Stomach (tissue), 19 donors: ENCODE measurements at places on chromosomes 6 and 20.

- DNase-seq: no peak
- no peaks in the 10 kb centered on the region for H3K27me3 ChIP-seq
- H3K4me3 ChIP-seq: no peak overlapping the region
- H3K4me1 ChIP-seq: peaks cover 5% of the 10 kb centered on the region
- no peak overlapping the region for H3K27ac ChIP-seq
Observed at GRCh38 chr20:10094566-10095173, 59.9 kb downstream of the ANKEF1 start.

DNA sequence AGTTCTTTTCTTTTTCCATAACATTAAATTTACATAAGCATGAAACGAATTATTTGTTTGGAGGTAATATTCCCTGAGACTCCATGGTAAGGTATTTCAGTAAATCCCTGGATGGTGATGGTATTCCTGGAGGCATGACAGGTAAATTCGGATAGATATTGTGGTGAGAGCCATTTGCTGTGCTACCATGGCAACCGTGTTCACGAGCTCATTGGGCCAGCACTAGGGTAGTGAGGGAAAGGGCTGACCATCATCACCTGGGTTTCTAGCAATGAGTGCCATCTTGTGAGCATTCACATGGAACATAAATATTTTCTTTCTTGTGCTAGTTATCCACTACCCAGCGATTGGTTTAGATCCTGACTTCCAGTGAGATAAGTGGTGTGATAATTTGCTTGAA is 51.9 kb upstream of the GNRH2 start:
- no peaks in the 10 kb centered on the region for H3K27me3 ChIP-seq
- no peak for DNase-seq
- H3K36me3 ChIP-seq: peaks cover 99% of the 10 kb centered on the region
- no peak overlapping the region for H3K4me3 ChIP-seq

DNA sequence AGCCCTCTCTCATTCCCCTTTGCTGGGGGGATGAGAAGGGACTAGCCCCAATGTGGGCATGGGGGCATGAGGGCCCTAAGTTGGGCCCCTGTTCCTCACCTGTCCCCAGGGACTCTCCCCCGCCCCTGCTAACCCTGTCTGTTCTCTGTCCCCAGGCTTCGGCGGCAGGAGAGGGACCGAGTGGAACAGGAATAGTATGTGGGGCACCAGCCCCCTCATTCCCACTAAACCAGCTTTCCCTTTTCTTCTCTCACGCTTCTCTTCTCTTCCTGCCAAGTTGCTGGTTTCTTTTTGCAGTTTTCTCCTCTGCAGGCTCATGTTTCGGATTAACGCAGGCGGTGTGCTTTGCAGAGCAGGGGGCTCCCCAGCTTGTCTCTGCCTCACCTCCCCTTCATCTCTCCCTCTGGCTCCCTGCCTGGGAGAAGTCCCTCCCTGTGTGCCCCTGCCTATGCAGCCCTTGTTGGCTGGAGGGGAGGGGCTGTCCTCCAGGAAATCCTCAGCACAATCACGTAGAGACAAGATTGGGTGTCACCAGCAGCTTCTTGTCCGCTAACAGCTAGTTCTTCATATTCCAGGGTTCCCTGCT is 7.9 kb downstream of the TMEM63B start:
- no peak for DNase-seq
- H3K27ac ChIP-seq: no peak overlapping the region
- H3K4me3 ChIP-seq: no peak overlapping the region

DNA sequence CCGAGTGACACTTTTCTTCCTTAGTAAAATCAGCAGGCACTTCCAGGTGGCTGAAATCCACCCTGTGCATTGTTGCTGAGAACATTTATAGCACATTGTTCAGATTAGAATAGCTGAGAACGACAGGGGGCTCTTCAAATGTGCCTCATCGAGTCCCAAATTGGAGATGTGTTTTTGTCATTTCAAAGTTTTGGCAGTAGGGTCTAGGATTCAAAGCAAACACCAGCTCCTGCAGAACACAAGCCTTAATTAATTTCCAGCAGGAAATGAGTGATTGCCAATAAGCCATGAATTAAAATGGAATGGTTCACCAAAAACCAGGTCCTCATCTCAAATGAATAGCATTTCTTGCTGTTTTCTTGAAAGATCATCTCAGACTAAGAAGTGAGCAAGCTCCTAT is 171.6 kb downstream of the PLCB1 start:
- no peak for DNase-seq
- no peaks in the 10 kb centered on the region for H3K36me3 ChIP-seq
- no peak overlapping the region for H3K27ac ChIP-seq
- no peak overlapping the region for H3K4me3 ChIP-seq

GRCh38 chr6:14824484-14825275 is 421.2 kb upstream of the JARID2 start:
- no peaks in the 10 kb centered on the region for H3K36me3 ChIP-seq
- H3K27me3 ChIP-seq: no peaks in the 10 kb centered on the region
- no peak overlapping the region for H3K4me3 ChIP-seq
- H3K4me1 ChIP-seq: no peaks in the 10 kb centered on the region

DNA sequence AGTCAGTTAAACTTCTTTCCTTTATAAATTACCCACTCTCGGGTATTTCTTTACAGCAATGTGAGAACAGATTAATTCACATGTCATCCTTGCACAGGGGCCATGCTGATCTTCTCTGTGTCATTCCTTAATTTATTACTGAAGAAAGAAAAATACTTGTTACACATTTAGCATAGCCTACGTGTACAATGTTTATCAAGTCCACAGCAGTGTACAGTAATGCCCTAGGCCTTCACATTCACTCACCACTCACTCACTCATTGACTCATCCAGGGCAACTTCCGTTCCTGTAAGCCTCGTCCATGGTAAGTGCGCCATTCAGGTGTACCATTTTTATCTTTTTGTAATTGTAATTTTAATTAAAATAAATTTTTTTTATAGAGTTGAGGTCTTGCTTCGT is 73.6 kb downstream of the RSPH3 start:
- no peaks in the 10 kb centered on the region for H3K36me3 ChIP-seq
- H3K4me1 ChIP-seq: no peaks in the 10 kb centered on the region
- DNase-seq: no peak
- no peak overlapping the region for H3K4me3 ChIP-seq
- H3K27me3 ChIP-seq: no peaks in the 10 kb centered on the region

DNA sequence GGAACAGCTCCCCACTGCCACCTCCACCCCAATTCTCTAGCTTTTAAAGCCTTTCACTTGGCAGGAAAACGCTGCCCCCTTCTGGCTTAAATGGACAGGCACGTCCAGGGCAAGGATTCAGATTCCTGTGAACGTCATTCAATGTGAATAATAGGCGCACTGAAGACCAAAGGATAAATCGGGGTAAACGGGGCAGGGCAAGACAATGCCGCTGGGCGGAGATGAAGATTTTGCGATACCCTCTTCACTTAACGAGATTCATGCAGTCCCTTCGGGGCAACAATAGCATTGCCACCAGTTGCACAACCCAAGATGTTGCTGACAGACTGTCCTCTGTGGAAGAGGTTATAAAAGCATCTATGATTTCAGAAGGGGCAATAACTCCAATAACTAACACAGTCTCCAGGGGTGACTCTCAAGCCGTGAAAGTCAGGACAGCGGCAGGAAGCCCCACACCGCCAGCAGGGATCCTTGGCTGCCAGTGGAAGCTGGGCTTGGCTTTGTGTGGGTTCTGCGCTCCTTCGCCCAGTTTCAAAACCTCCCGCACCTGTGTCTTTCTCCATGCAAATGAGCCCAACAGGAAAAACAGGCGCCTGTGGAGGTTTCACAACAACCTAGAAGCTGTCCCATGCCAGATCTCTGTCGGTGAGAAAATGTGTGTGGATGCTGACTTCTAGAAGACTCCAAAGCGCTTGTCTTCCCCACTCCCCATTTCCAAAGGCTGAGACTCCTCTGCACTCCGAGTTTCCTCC is 291.8 kb downstream of the BMP7 start:
- H3K4me1 ChIP-seq: no peaks in the 10 kb centered on the region
- no peak overlapping the region for H3K4me3 ChIP-seq
- peaks cover 53% of the 10 kb centered on the region for H3K27me3 ChIP-seq
- DNase-seq: peak; percentile 31
- no peaks in the 10 kb centered on the region for H3K36me3 ChIP-seq

- peaks cover 10% of the 10 kb centered on the region for H3K27me3 ChIP-seq
- no peak overlapping the region for H3K4me3 ChIP-seq
- no peaks in the 10 kb centered on the region for H3K4me1 ChIP-seq
Observed at GRCh38 chr6:169825558-169826225, 74.3 kb downstream of the ERMARD start.

DNA sequence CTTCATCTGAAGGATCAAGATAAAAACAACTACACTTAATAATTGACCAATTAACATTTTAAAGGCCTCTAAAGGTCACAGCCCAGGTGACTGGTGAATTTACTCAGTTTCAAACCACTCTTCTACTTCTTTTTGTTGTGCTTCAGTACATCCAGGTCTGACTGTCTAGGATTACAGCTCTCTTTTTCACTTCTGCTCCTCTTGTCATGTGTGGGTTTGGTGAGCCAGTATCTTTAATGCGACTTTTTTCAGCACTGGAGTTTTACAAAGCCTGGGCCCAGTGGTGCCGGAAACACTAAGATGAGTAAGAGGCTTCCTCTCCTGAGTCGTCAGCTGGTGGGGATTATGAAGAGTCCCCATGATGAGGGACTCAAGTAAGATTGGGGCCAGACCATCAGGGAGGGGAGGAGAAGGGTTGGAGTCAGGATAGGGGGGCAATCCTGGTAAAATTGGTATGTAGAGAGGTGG is 27.0 kb downstream of the HECA start:
- H3K36me3 ChIP-seq: peaks cover 9% of the 10 kb centered on the region
- no peak overlapping the region for H3K27ac ChIP-seq
- H3K27me3 ChIP-seq: no peaks in the 10 kb centered on the region
- H3K4me3 ChIP-seq: no peak overlapping the region
- no peak for DNase-seq

DNA sequence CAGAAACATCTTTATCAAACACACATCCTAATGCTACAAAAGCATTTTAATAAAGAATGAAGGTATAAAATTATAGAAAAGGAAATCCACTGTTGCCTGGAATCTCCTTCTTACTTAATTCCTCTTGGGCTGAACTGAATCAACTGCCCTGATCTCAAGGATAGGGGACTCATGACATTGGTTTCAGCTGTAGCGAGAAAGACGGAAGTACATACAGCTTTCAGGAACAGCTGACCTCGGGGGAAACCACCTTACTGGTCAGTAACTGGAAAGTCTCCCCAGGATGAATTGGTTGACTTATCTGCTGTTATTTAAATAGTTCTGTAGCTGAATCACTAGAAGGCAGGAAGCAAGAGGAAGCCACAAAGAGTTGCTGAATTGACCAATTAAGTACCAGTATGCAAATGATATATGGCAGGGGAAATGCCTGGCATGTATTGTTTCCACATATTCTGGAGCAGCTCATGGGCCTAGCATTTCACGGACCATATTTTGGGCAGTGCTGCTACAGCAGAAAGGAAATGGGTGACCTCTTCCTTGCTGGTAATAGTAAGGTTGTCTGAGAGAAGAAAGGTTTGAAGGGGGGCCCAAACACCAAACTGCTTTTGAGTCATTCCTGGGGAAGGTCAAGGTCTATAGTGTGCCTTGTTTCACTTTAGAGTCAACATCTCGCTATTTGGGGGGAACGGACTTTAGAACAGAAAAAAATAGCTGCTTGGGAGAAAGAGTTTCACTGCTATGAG is 43.7 kb upstream of the MAP7 start:
- peak overlapping the region; percentile 43 for H3K27ac ChIP-seq
- peak; percentile 57 for DNase-seq
- peaks cover 59% of the 10 kb centered on the region for H3K36me3 ChIP-seq
- H3K4me1 ChIP-seq: peaks cover 6% of the 10 kb centered on the region
- H3K27me3 ChIP-seq: no peaks in the 10 kb centered on the region

DNA sequence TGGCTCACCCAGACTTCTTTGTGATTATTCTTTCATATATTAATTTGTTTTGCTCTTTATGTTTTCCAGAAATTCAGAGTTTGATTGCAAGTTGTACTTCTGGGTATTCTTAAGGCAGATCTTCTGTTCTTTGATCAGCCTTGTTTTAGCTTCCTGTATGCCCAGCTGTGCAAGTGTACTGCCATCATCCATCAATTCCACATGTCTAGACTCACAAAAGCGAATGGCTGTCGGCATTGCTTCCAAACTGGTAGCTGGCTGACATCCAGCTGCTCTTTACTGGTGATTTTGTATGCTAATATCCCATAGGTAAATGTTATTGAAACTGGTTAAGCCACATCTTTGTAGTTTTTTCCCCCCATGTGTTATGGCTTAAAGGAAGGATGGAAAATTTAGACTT is 1084.8 kb upstream of the CITED2 start:
- H3K27me3 ChIP-seq: no peaks in the 10 kb centered on the region
- no peak overlapping the region for H3K27ac ChIP-seq
- H3K4me1 ChIP-seq: peaks cover 9% of the 10 kb centered on the region

- no peak overlapping the region for H3K4me3 ChIP-seq
- no peaks in the 10 kb centered on the region for H3K4me1 ChIP-seq
- DNase-seq: peak; percentile 55
- H3K27me3 ChIP-seq: no peaks in the 10 kb centered on the region
- H3K27ac ChIP-seq: no peak overlapping the region
- H3K36me3 ChIP-seq: no peaks in the 10 kb centered on the region
Observed at GRCh38 chr6:41625442-41625841, 12.8 kb upstream of the MDFI start.

GRCh38 chr20:60338556-60338955 is 380.3 kb downstream of the CDH26 start:
- no peaks in the 10 kb centered on the region for H3K27me3 ChIP-seq
- H3K27ac ChIP-seq: no peak overlapping the region
- no peak overlapping the region for H3K4me3 ChIP-seq
- H3K4me1 ChIP-seq: no peaks in the 10 kb centered on the region
- no peak for DNase-seq
- H3K36me3 ChIP-seq: no peaks in the 10 kb centered on the region

GRCh38 chr20:49697071-49697470 is 16.6 kb downstream of the B4GALT5 start:
- peaks cover 43% of the 10 kb centered on the region for H3K4me1 ChIP-seq
- no peaks in the 10 kb centered on the region for H3K36me3 ChIP-seq
- no peaks in the 10 kb centered on the region for H3K27me3 ChIP-seq
- no peak overlapping the region for H3K4me3 ChIP-seq

GRCh38 chr20:2780948-2781347 is 19.5 kb downstream of the CPXM1 start:
- no peak for DNase-seq
- H3K27ac ChIP-seq: no peak overlapping the region
- no peaks in the 10 kb centered on the region for H3K27me3 ChIP-seq

- no peak for DNase-seq
- no peak overlapping the region for H3K27ac ChIP-seq
- no peak overlapping the region for H3K4me3 ChIP-seq
Observed at GRCh38 chr20:32193996-32194395, 13.5 kb downstream of the PLAGL2 start.

- no peaks in the 10 kb centered on the region for H3K27me3 ChIP-seq
- DNase-seq: no peak
- no peak overlapping the region for H3K4me3 ChIP-seq
- H3K27ac ChIP-seq: no peak overlapping the region
Observed at GRCh38 chr6:68372991-68373390, 262.1 kb upstream of the ADGRB3 start.

DNA sequence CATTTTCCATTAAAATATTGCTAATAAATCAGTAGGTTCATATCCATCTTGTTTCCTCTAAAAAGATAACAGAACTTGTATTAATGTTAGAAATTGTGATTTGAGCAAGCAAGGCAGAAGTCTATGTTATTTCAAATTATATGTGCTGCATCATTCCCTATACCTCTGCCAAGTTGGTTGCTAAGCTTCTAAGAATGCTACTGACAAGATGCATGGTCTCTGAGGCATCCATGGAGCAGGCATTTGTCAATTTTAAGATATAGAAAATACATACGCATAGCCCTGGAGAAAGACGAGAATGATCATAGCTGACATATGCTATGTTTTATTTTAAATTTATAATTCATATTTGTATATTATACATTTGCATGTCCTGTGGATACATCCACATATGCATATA is 168.3 kb upstream of the THEMIS start:
- no peak overlapping the region for H3K27ac ChIP-seq
- no peaks in the 10 kb centered on the region for H3K27me3 ChIP-seq
- H3K4me1 ChIP-seq: no peaks in the 10 kb centered on the region
- no peak overlapping the region for H3K4me3 ChIP-seq
